ENCODE measurements at places on chromosomes 4 and X. TPM values are rescaled to one million over a fixed set of nuclear protein-coding genes. Genes with fewer than 3 reads are reported as not detected.

The REPS2 gene
- total RNA-seq: 0.86 TPM

The SLC34A2 gene
- 19.9 TPM for total RNA-seq

GRCh38 chr4:44916411-44916810 is 190.1 kb upstream of the GNPDA2 start:
- no peaks in the 10 kb centered on the region for H3K36me3 ChIP-seq
- DNase-seq: no peak
- H3K4me3 ChIP-seq: no peak overlapping the region
- no peaks in the 10 kb centered on the region for H3K27me3 ChIP-seq
- no peaks in the 10 kb centered on the region for H3K4me1 ChIP-seq
- no peak overlapping the region for H3K27ac ChIP-seq

GRCh38 chrX:17237146-17237545 is 137.9 kb upstream of the NHS start:
- no peak for DNase-seq
- no peak overlapping the region for H3K27ac ChIP-seq
- no peaks in the 10 kb centered on the region for H3K36me3 ChIP-seq
- no peak overlapping the region for H3K4me3 ChIP-seq
- no peaks in the 10 kb centered on the region for H3K27me3 ChIP-seq

- no peak overlapping the region for H3K4me3 ChIP-seq
- no peak overlapping the region for H3K27ac ChIP-seq
- H3K27me3 ChIP-seq: no peaks in the 10 kb centered on the region
- H3K4me1 ChIP-seq: no peaks in the 10 kb centered on the region
- H3K36me3 ChIP-seq: no peaks in the 10 kb centered on the region
These were observed 124.2 kb downstream of the BANK1 start for GRCh38 chr4:101914761-101915160.

The SLC25A43 gene
- 13.4 TPM for total RNA-seq

The MAGEC2 gene
- total RNA-seq: not detected

Measured in Caco-2 (cell line).